ENCODE measurements at places on chromosomes 1 and 21.

DNA sequence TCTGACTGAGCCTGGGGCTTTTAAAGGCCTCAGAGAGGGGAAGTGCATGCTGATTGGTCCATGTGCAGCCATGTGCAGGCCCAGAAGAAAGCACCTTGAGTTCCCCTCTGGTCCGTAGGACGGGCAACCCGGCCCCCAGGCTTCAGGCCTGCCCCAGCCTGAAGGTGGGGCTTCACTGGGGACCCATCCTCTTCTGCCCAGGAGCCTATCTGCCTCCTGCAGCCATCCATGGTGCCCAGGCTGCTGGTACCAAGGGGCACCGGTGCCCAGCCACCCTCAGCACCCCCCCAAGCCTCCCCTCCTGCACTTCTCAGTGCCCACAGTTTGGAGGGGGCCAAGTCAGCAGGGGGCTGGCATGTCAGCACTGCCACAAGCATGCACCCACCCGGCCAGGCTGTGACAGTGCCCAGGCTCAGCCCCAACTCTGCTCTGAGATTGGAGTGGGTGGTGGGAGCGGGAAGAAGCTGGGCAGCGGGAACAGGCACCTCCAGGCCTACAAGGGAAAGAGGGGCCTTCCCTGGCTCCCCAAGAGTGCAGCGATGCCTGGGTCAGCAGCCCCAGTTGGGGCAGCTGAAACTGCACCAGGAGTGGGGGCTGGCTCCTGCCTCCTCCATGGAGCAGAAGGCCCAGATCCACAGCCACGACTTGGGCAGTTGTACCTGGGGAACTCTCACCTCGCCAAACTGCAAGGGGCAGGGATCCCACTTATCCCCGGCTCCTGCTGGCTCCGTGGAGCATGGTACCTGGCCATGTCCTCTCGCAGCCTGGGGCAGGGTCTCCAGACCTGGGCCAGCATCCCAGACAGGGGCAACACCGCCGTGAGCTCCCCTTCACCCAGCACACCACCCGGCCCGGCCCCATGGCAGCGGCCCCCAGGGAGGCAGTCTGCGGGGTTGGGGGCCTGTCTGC lies 11.7 kb downstream of the COL6A2 start:
- no peak for DNase-seq

DNA sequence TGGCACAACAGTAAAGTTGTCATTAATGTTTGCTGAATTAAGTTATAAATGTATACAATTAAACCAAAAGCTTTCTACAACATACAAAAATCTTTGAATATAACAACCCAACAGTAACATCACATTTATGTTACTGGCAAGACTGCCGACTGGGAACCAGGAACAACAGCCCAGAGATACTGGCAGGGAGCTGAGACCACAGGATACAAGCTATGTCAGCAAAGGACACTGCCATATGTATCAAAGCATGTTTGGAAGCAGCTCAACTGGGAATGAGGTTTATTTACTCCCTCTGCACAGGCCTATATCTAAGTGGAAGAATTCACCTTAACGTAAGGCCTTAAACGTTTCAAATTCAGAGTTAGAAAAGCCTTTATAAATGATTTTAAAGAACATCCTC lies 50.4 kb downstream of the ARHGAP29 start:
- no peak for DNase-seq

DNA sequence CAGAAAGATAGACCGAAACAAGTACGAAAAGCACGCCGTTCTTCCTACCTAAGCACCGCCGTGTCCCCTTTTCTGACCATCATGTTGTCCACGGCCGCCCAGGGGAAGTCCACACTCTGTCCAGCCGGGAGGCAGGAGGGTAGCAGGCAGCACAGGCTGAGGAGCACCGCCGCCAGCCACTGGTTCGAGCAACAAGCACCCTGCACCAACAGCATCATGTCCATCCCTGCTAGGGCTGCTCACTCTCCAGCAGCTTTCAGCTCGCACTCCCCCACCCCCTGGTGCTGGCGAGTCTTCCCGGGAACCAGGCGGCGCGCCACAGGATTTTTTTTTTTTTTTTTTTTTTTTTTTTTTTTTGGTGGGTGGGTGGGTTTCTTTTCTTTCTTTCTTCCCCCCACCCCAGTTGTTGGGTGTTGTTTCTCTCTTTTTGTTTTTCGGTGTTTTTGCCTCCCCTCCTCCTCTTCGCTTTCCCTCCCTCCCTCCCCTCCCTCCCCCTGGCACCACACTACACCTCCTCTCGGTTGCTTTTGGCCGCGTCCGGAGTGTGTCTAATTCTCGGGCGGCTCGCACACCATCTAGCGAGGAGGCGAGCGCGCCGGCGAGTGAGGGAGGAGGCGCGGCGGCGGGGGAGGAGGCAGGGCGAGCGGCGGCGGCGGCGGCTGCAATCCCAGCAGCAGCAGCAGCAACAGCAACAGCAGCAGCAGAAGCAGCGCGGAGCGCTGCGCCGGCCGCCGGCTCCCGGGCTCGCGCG lies at the start of gene NEGR1:
Gene NEGR1 (minus strand): TSS at position 269 of the 751 bp plus-strand sequence.
- DNase-seq, result peak; percentile 55

GRCh38 chr1:219958875-219959417 lies 30.6 kb upstream of the SLC30A10 start:
- peak; percentile 35 for DNase-seq

GRCh38 chr1:173682184-173682583 lies 12.5 kb upstream of the ANKRD45 start:
- DNase-seq, result no peak

GRCh38 chr1:55124470-55124869 lies 85.1 kb downstream of the PCSK9 start:
- no peak for DNase-seq

DNA sequence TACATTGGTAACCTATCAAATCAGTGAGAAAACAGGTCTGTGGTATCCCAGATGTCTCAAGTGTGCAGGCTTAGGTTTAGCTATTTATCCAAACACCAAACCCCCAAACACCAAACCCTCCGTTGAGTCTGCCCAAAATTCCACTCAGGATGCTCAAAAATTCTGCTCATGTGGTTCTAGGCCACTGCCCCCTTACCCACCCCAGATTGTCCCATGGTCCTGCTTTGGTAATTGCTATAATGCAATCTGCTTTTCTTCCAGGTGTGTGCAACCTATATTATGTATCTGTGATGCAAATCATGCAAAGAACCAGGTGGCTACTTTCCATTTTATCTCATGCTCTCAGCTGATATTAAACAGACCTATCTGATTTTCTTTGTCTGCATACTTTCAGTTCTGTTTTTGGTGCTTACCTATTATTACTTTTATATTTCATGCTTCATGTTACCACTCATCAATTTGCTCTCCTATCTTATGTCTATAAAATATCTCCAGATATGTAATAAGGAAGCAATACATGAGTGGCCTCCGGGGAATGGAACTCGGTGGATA lies 123.7 kb downstream of the TOMM20 start:
- DNase-seq, result no peak

DNA sequence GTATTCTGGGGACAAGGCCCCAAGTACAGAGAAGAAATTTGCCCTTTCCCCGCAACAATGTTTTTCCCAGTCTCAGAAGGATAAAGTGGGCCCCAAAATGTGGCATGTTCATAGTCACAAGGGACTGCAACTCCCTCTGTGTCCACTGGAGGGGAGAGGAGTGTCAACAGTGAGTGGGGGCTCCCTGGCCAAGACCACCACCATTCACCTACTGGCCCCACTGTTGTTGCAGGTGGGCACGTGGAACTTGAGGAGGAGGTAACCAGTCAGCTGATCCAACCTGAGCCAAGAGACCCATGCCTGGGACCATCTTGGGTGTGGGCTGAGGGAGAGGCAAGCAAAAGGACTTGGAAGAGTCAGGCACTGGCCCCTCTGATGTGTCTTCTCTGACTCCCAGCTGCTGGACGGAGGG lies 777 bp downstream of the NUDT17 start:
- peak; percentile 65 for DNase-seq

GRCh38 chr1:1063945-1064831 lies 9.9 kb downstream of the RNF223 start:
- peak; percentile 92 for DNase-seq

GRCh38 chr1:53132176-53132575 lies 10.3 kb downstream of the SLC1A7 start:
- DNase-seq, result no peak

DNA sequence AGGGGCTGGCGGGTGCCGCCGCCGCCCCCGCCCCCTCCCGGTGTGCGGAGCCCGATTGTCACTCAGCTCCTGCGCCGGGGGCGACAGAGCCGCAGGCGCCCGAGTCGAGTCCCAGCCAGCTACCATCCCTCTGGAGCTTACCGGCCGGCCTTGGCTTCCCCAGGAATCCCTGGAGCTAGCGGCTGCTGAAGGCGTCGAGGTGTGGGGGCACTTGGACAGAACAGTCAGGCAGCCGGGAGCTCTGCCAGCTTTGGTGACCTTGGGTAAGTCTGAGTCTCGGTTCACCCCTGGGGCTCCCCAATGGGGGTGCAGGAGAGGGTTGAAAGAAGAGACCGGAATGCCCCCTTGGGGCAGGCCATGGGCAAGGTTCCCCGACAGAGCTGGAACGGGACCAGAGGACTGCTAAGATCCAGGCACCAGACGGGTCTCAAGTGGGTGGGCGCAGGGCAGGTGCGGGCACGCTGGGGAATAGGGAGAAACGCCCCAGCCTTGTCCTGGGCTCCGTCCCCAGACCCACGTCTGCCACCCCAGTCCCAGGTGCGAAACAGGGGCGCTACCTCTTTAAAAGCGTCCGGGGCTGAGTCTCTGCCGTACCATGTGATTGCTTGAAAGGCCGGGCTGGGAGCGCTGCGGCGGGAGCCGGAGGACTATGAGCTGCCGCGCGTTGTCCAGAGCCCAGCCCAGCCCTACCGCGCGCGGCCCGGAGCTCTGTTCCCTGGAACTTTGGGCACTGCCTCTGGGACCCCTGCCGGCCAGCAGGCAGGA lies at the start of gene ADORA1:
Gene ADORA1 (plus strand): TSS at position 61 of the 765 bp plus-strand sequence. CDS start 1,116 bp downstream, outside the sequence.
- DNase-seq, result peak; percentile 49

DNA sequence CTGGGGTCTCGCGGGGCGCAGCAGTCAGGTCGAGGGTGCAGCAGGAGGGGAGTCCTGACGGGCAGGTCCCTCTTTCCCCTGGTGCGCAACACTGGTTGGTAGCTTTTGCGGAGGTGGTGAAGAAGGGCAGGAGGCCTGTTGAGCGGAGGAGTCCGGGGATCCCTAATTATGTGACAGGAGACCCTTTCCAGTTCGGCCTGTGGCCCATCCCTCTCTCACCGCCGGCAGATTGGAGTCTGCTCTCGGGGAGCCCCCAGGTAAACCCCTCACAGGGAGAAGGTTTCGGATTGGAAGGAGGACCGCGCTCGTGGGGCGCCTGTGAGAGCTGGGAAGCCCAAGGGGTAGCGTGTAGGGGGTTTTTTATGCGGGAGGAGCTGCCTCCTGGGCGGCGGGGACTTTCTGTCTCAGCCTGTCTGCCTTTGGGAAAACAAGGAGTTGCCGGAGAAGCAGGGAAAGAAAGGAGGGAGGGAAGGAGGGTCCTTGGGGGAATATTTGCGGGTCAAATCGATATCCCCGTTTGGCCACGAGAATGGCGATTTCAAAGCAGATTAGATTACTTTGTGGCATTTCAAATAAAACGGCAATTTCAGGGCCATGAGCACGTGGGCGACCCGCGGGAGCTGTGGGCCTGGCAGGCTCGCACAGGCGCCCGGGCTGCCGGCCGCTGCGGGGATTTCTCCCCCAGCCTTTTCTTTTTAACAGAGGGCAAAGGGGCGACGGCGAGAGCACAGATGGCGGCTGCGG lies 9.5 kb downstream of the SIM2 start:
- DNase-seq, result no peak

DNA sequence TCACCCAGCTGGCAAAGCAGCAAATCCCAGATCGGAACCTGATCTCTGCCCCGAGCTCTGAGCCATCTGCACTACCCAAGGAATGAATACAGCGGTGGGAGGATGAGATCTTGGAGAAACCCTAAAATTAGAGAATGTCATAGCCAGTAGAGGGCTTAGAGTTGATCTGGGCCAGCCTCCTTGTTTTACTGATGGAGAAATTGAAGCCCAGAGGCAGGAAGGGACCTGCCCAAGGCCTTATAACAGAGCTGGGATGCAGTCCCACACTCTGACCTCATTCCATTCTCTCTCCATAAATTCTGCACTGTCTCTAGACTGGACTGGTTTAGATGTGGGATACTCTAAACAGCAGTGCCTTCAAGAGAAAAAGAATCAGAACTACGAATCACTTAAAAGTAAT lies 4.8 kb upstream of the SFN start:
- DNase-seq, result no peak

DNA sequence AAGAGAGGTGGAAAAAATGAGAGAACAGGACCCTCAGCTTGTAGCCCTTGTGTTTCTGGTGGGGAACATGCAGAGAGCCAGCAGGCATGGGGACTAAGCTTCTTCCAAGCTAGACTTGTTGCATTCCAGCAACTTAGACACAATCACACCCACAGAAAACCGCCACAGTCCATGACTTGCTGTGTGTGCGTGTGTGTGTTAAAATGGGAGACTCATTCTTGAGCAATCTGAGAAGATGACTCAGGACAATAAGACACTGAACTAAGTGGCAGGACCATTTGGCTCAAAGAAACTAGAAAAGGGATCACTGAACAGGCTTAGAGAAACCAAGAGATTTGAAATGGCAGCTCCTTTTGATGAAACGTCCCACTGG lies 78.0 kb downstream of the HLX start:
- DNase-seq, result no peak

DNA sequence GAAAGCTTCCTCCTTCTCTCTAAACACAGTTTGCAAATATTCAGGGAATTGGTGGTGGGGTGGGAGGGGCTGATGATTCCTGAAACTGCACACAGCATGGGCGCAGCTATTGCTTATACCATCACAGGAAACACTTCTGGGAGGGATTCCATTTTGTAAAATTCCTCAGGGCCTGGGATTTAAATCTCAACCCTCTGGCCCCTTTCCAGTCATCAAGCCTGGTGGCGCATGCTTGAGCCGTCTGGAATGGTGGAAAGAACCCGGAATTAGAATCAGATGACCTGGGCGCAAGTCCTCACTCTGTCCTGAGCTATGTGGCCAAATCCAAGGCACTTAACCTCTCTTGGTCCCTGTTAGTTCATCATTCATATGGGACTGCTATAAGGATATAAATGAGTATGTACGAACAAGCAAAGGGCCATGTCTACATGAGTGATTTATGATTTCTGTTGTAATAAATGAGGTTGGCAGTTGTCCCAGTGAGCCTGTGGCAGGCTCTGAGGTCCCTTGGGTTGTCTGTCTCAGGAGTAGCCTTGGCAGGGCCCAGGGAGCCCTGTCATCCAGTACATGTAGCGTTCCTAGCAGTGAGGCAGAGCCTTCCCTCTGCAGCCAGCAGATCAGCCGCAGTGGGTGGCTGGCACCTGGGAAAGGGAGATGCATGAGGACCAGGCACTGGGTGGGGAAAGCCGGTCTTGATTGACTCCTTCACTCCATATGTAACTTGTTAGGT lies 72.0 kb downstream of the MAN1C1 start:
- DNase-seq, result no peak

DNA sequence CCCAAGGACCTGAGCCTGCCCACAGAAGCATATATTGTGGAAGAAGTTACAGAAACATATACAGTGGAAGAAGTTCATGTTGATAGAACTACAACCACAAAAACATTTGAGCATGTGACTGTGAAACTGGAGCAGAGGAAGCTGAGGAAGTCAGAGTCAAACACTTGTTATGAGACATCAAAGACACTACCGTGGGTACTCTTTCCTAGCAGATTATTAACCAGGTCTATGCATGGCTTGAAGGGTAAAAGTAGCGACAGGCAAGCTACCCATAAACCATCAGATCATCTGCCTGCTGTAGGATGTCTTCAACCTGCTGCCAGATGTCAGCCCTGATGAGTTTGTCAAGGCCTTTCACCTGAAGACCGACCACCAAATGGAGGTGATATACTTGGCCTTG lies 35.8 kb downstream of the IVNS1ABP start:
- DNase-seq, result no peak

GRCh38 chr21:45828580-45829570 lies 152.7 kb upstream of the COL6A1 start:
- DNase-seq, result no peak

All from HuH-7 (cell line).